Spinal cord (tissue), 10 donors: ENCODE measurements at places on chromosomes 13 and 19. TPM values are rescaled to one million over a fixed set of nuclear protein-coding genes. Genes with fewer than 3 reads are reported as not detected.
A peak's percentile ranks its signal among the peaks of the same experiment; 100 is the strongest.

- no peaks in the 10 kb centered on the region for H3K27me3 ChIP-seq
- H3K27ac ChIP-seq = no peak overlapping the region
- H3K4me1 ChIP-seq = no peaks in the 10 kb centered on the region
- H3K4me3 ChIP-seq = no peak overlapping the region
- H3K36me3 ChIP-seq = no peaks in the 10 kb centered on the region
These were observed 152.8 kb downstream of the CYSLTR2 start for GRCh38 chr13:48806522-48806921.

DNA sequence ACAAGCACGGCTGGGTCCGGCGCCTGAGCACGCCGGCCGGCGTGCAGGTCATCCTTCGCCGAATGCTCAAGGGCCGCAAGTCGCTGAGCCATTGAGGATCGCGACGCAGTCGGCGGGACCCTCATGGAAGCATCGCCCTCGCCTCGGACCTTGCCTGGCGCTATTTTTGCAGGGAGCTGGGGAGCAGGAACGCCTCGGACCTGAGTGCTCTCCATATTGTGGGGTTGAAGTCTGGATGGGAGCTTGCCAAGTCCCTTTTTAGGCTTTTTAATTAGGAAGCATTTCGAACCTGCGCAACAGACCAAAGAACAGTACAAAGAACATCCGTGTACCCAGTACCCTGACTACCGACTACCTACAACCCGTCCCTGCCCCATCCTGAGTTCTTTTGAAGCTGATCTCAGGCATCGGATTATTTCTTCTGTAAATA, 628 bp downstream of the MRPL34 start:
- H3K27me3 ChIP-seq = no peaks in the 10 kb centered on the region
- peaks cover 69% of the 10 kb centered on the region for H3K4me1 ChIP-seq
- peak overlapping the region; percentile 76 for H3K4me3 ChIP-seq
- no peak for DNase-seq
- peaks cover 10% of the 10 kb centered on the region for H3K36me3 ChIP-seq

- H3K27ac ChIP-seq = no peak overlapping the region
- H3K36me3 ChIP-seq = peaks cover 4% of the 10 kb centered on the region
- H3K4me3 ChIP-seq = no peak overlapping the region
- H3K27me3 ChIP-seq = peaks cover 2% of the 10 kb centered on the region
These were observed 17.8 kb upstream of the CABP5 start for GRCh38 chr19:48061401-48062344.

The TEX101 gene
- not detected for total RNA-seq

The C13orf46 gene
- 0.20 TPM for total RNA-seq
